ENCODE measurements at places on chromosomes 13 and 19.
A peak's percentile ranks its signal among the peaks of the same experiment; 100 is the strongest.

- DNase-seq = no peak
Measured at GRCh38 chr13:100115693-100116254, 26.9 kb downstream of the PCCA start.

- DNase-seq = no peak
Measured at GRCh38 chr19:42629191-42629590, 34.5 kb upstream of the CEACAM8 start.

GRCh38 chr19:13823256-13823655 lies 28.0 kb downstream of the ZSWIM4 start:
- no peak for DNase-seq

GRCh38 chr19:42596391-42597072 lies 1.8 kb upstream of the CEACAM8 start:
- DNase-seq = no peak

DNA sequence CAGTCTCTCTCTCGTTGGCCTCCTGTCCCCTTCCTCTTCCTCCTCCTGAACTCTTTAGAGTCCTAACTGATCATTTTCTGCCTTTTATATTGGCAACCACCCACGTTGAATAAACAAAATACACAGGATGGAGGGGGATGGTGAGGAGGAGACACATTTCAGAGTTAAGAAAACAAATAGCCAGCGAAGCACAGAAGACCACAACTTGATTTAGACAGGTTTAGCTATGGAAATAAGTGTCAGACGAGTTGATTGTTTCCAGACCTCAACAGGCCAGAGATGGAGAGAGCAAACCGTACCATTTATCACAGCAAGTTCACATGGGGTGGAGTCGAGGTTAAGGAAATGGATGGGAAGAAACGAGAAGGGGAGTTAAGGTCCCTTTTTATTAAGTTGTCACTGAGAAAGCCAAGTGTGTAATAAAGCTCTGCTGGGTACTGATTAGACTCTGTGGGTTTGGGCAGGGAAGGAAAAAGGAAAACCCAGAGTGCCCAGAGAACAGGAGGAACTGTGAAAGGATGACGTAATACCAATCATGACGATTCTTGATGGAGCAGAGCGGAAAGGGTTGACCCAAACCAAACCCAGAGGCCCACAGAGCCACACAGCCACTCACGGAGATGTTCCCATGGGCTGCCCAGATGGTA lies 11.1 kb upstream of the SERP2 start:
- DNase-seq = no peak

DNA sequence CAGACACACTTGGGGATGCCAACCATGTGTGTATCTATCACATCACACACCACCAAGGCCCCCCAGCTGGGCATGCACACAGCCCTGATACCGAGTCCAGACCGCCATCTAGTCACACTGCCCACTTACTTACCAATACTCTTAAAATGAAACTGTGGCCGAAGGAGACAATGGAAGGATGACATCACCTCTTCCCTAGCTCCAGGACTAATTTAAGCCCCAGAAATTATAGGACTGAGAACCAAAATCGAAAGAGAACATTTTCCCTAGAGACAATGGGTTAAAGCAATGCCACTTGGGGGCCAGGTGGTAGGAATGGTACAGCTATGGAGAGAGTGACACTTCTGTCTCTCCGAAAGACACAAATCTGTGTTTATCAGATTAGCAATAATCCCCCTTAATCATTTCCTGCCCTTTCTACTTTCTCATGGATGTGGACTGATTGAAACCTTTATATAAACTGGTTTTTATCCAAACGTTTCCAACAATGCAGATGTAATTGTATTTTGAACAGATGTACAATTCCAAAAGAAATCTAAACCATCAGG lies 663 bp upstream of the GGACT start:
- peak; percentile 6 for DNase-seq

DNA sequence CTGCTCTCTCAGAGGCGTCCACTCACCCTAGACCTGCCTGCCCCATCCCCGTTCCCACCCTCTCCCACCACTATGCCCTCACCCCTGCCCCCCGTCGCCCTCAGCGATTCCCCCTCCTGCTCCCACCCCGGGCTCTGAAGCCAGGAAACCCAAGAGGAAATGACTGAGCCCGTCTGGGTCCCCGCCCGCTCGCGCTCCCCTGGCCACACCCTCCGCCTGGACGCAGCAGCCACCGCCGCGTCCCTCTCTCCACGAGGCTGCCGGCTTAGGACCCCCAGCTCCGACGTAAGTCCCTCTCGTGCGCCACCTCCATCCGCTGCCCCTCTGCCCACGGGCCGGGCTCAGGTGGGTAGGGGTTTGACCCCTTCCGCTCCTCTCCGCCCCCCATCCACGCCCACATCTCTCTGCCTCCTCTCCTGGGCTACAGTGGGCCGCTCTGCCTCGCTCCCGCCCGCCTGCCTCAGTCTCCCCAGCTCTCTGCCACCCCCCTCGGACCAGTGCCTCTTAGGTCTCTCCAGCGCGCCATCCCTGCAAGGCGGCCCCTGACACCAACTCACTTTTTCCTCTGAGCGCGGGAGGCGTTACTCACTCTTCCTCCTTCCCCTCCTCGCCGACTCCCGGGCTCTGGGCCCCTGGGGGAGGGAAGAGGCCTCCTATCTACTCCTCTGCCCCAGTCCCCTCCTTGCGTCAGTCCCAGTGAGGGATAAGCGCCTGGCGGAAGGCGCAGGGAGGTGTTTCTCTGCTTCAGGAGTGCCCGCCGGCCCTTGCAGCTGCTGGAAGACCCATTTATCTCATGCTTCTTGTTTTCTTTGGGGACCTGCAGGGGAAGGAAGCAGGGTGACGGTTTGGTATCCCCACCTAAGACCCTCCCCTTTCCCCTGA lies at the start of gene FXYD5:
FXYD5 (plus strand) TSS at position 211 of the 882 bp plus-strand sequence. CDS start 816 bp downstream, outside the sequence.
- DNase-seq = peak; percentile 77

DNA sequence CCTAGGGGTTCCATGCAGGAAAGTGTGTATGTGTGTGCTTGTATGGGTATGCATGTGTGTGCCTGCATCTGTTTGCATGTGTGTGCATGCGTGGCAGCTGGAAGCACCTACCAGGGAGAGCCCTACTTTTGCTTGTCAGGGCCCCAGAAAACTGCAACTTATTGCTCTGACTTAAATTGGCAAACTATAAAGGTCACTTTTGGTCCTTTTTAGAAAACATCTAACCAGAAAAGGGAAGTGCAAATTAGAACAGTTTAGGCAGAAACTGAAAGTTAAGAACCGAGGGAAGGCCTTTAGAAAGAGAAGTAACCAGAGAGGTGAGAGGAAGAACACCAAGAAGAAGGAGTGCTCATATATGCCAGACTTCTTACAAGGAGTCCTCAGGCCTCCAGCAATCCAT lies 32.5 kb downstream of the DLEU7 start:
- no peak for DNase-seq

GRCh38 chr13:29260684-29261083 lies 334.8 kb downstream of the SLC7A1 start:
- peak; percentile 4 for DNase-seq

DNA sequence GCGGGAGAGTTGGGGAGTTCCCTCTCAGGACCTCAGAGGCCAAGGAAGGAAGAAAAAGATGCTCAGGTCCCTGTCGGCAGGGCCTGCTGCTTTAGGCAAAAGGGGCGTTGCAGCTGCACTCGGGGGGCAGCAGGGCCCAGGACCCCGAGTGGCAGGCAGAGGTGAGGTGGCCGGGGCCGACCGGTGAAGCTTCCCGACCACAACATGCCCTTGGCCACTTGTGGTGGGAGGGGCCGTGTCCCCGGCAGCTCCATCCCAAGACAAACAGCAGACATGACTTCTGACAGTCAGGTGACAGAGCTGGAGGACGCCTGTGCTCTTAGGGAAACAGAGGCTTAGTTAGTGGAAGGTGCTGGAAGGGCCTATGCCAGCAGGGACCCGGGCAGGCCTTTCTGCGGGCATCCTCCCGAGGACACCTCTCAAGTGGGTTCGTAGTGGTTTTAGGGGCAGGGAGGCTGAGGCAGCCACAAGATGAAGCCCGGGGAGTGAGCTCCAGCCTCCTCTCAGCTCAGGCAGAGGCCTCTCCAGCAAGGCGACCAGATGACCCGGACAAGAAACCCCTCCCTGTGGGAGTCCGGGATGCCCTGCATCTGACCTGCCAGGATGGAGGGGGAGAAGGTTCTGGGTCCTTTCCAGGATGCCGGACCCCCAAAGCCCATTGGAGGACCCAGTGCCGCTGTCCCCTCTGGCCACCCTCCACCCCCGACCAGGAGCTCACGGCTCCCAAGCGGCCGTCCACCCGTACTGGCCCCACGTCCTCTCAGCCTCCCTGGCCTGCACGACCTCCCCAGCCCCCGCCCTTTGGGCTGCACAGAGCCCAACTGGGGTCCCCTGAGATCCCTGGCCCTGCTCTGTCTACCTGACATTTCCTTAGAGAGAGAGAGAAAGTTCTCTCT lies 24.2 kb downstream of the BTBD2 start:
- DNase-seq = no peak

GRCh38 chr13:113053801-113054604 lies 51.6 kb upstream of the F7 start:
- DNase-seq = no peak
